ENCODE measurements at places on chromosomes 11 and 22.

GRCh38 chr11:66220566-66220935, 47.9 kb upstream of the RAB1B start:
- no peak for DNase-seq

DNA sequence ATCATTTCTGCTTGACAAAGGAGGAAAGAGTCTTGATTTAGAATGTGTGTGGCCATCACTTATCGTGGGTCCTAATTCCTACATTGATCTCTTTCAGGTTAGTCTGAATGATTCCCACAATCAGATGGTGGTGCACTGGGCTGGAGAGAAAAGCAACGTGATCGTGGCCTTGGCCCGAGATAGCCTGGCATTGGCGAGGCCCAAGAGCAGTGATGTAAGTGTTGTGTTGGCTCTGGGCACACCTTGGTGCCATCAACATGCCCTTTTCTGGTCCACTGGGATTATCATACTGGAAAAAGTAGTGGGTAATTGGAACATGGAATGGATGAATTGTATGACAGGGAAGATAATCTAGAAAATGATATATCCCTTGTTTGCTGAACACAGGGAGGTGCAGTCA, 17.1 kb upstream of the SORL1-AS1 start:
- DNase-seq = no peak

DNA sequence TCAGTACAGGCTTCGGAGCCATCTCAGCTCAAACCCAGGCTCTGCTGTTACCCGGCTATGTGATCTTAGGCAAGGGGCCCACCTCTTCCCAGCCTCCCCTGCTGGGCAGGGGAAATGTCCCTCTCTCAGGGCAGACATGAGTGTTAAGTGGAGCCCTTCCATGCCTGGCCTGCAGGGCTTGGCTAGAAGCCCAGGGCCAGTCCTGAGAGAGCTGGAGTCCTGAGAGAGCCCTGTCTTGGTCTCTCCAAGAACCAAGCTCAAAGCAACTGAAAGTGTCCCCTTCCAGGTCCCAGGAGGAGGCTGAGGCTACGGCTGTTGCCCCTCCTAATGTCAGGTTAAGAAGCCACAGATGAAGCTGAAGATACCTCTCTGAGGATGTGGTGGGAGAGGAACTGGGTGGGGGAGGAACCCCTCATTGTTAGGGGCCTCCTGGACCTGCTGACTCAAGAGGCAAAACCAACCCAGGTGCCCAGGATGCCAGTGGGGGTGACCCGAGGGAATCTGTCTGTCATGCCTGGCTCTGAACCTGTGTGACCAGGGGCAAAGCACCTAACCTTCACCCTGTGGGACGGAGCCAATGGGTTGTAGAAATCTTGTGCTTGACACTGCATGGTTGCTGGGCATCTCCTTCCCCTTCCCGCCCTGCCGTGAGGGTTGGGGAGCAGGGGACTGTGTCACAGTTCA, 4.2 kb downstream of the ZP1 start:
- no peak for DNase-seq

DNA sequence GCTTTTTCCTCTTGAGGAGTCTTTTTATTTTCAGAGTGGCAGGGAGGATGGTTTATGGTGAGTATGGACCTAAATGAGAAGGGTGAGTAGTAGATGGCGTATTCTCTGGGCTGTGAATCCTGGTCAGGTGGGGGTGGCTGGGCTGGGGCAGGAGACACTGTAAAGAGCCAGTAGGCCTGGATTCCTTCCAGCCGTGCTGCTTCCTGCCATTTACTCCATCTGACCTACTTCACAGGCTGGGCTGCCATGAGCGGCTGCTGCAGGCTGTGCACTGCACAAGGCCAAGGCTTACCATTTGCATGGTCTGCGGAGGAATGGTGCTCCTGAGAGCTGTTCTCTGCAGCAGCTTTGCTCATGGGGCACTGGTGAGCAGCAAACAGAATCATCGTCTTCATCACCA, 297.6 kb downstream of the KIRREL3 start:
- DNase-seq = no peak

- DNase-seq = no peak
Observed at GRCh38 chr11:76415073-76415472, 29.7 kb upstream of the EMSY start.

GRCh38 chr22:17418890-17419324, 49.6 kb downstream of the CECR2 start:
- no peak for DNase-seq

GRCh38 chr11:126736682-126737572, 263.6 kb downstream of the KIRREL3 start:
- no peak for DNase-seq

GRCh38 chr11:64902102-64902900, 14.7 kb downstream of the ATG2A start:
- no peak for DNase-seq

- no peak for DNase-seq
Observed at GRCh38 chr11:33347490-33348125, 90.4 kb downstream of the HIPK3 start.

- DNase-seq = no peak
Observed at GRCh38 chr11:114447444-114447843, 8.2 kb downstream of the REXO2 start.

DNA sequence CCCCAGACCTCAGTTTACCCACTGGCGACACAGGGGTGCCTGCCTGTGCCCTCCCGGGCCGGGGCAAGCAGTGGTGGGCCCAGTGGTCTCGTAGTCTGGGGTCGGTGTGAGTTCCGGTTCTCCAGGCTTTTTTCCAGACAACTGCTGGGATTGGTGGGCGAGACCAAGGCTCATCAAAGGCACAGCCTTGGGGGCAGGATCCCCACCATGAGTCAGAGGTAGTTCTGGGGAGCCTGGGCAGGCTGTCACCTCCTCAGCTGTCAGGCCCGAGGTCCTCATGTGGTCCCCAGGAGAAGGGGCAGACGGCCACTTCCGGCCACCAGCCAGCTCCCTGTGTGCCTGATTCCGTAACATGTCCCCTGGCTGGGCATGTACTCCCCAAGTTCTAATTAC, 827 bp upstream of the MUC2 start:
- DNase-seq = no peak

DNA sequence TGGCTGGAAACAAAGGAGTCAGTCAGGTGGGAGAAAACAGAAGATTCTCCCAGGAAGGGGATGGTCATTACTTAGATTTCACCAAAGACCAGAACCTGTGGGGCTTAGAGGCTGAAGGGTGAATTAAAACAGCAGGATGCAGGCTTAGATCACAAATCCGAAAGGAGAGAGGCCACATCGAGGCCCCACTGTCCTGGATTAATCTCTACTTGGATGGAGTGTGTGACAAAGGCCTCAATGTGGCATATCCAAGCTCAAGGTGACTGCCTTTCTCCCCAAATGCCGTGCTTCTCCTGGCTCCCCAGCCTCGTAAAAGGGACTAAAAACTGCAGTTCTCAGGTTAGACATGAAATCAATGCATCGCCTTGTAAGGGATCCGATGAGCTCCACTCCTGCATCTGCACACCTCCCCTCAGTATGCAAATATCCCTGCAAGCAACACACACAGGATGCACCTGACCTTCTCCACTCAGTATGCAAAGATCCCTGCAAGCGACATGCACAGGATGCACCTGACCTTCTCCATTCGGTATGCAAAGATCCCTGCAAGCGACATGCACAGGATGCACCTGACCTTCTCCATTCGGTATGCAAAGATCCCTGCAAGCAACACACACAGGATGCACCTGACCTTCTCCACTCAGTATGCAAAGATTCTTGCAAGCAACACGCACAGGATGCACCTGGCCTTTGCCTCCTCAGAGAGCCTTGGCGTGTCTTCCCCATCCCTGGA, 447.4 kb downstream of the BRD1 start:
- DNase-seq = no peak

- DNase-seq = no peak
Observed at GRCh38 chr22:45648301-45649117, 23.1 kb upstream of the ATXN10 start.

DNA sequence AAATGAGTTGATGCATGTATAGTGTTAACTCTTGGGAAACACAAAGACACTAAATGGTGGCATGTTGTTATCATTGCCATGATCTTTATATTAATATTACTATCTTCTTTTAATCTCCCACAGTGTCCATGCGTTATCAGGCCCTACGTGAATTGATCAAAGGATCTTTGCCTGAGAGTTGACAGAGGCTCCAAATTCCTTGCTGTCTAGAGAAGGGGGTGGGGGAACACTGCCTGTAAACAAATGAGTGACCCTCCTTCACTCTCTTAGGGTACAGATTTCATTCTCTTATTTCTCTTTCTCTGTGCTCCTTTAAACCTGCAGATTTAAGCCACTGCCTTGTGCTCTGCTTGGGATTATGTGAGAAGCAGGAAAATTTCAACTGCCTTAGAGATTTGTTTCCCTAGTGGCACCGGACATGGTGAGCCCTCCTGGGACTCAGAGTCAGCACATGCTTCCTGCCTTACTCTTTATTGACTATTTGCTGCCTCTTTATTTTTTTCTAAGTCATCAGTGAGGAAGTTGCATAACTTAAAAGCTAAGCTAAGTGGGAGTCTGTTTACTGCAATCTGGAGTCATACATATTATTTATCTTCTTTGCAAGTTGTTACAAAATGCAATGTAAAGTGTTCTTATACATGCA, 122.9 kb downstream of the MAML2 start:
- no peak for DNase-seq

GRCh38 chr11:131894615-131895544, 524.5 kb downstream of the NTM start:
- no peak for DNase-seq

- no peak for DNase-seq
Observed at GRCh38 chr22:32846780-32847491, 45.4 kb downstream of the TIMP3 start.

GRCh38 chr11:78425399-78426070, 7.9 kb upstream of the GAB2 start:
- DNase-seq = no peak

- DNase-seq = no peak
Observed at GRCh38 chr11:87966694-87967093, 208.5 kb downstream of the RAB38 start.

GRCh38 chr11:76667271-76667818, 3.2 kb downstream of the LRRC32 start:
- DNase-seq = no peak

All from NCI-H2107 (cell line).